ENCODE measurements at places on chromosomes 16 and 17.

GRCh38 chr17:78585006-78585630 is 7.9 kb upstream of the DNAH17 start:
- DNase-seq, result no peak

- DNase-seq, result no peak
Observed at GRCh38 chr17:79555543-79555942, 55.3 kb downstream of the RBFOX3 start.

DNA sequence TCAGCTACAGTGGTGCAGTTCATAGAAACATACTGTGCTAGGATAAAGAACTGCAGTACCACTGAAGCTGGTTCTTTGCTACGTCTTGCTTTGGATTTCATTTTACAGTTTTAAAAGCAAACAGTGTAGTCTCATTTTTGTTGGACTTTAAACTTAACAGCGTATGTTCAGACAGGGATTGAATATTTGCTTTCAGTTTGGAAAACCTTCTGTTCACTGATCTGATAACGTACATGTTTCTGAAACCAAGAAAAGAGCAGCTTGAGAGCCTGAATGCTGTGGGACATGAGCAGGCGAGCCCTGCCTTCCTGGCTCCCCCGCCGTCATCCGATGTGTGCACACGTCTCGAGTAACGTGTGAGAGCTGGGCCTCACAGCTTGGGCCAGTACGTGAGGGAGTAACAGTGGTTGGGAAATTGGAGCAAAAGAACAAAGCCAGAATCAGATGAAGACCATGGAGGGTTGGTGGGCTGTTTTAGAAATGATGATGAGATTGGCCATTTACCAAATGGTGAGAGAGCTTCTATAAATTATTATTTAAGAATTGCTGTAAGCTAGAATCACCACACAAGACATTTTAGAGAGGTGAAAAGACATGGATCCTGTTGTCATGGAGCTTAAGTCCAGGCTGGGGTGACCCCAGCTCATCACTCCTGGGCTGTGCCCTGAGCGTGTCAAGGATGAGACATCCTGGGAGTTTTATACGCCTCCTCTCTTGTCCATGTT is 20.8 kb upstream of the CLEC18C start:
- DNase-seq, result no peak

DNA sequence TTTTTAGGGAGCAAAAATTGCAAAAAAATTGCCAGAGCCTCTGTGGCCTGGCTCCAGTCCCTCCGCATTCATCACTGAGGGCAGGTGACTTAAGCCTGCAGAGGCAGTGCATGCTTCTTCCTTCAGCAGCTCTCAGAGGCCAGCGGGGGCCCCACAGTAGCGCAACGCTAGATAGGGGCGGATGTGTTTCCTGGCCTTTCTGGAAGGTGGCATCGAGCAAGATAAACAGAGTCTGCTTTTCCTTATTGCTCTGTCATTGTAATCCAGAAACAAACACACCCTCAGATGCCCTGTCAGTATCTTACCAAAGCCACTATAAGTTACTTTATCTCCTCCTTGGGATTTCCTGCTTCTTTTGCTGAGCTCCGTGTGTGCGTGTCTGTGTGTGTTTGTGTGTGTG is 75.5 kb upstream of the IRX6 start:
- no peak for DNase-seq

- no peak for DNase-seq
Observed at GRCh38 chr17:15918661-15919259, 26.2 kb upstream of the ADORA2B start.

GRCh38 chr17:2050300-2051060 is 4.4 kb upstream of the HIC1 start:
- peak; percentile 24 for DNase-seq

DNA sequence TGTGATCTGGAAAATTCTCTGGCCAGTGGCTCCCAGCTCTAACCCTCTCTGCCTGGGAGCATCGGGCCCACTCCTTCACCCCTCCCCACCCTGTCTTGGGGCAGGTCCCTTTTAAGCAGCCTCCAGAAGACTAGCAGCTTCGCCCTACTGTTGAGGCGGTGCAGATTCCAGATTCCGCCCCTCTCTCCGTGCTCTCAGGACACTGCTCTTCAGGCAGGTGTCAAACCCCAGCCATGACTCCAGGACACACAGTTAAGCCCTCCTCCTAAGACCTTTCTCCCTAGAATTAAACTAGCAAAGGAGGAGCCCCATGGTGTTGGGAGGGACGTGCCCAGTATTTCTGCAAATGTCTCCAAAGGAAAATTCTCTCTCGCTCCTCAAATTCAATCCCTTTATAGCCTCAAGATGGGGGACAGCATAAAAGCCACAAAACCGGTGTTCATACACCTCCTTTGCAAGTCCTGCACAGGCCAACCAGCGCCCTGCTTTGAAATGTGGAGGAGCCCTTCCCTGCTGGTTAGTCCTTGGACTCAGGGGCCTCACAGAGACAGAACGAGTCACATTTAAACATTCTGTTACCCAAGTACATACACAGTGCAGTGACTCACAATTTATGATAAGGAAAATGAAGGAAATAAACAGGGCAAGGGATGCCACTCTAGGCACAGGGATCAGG is 7.2 kb downstream of the LPO start:
- no peak for DNase-seq

- no peak for DNase-seq
Observed at GRCh38 chr17:74690409-74690825, 22.3 kb downstream of the CD300LF start.

DNA sequence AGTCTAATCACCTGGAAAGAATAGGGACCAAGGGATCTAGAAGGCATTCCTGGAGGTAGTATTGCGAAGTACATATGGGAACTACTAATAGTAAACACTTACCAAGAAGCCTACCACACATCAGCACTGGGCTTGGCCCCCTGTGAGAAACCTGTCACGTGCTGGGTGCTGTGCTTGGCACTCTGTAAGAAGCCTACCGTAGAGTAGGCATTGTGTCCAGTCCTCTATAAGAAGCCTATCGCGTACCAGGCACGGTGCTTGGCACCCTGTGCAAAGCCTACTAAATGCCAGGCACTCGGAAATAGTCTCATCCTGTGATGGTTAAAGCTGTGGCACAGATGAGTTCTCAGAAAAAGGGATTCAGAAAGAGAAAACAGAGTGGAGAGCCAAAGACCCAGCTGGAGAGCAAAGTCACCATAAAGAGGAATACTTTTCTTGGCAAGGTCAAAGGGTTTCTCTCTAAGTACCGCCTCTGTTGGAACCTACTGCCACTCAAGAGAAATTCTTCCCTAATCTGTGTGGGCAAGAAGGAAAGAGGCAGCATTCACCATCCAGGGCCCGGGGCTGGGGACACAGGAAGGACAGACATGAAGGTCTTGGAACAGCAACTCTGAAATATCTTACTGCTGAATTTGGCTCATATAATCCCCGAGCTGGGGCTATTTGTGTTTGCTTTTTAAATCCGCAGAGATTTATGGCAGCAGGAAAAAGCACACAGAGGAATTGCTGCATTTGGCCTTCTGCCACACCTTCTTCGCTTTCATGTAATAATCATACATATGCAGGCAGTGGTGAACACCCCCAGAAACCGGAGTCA is 81.8 kb downstream of the VAT1L start:
- no peak for DNase-seq

DNA sequence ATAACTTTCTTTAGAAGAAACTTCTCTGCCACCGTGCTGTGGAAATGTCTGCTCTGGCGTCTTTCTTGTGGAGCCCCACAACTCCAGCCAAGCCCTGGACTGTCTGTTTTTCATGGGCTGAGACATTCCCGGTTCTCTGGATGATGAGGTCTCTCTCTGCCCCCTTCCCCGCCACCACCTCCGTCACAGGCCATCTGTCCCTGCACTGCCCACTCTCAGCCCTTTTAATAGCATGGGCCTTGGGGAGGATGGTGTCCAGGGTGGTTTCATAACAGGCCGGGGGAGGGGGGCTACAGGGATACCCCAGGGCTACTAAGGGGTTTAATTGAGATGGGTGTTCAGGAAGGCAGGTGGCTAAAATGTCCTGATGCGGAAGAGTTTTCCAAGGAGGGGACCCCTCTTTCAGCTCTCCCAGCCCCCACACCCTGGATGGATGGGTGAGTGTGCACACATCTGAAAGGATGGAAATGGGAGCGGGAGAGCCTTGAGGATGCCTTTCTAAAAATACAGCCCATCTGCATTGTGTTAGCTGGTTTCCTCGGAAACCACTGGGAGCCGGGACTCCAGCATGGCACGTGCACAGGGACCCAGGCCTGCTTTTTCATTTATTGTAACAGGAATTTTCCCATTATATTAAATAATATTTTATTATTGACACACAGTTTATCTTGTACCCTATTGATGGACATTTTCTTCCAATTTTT is 14.6 kb upstream of the NDRG4 start:
- DNase-seq, result no peak
